ENCODE measurements at places on chromosomes 1 and 21. TPM values are rescaled to one million over a fixed set of nuclear protein-coding genes. Genes with fewer than 3 reads are reported as not detected.

The DFFA gene
- 43.0 TPM for total RNA-seq

The MPZ gene
- total RNA-seq: 0.32 TPM

The SLC44A5 gene
- total RNA-seq: 0.49 TPM

The BEND5 gene
- 0.32 TPM for total RNA-seq

The DCDC2B gene
- total RNA-seq: not detected

The PUSL1 gene
- total RNA-seq: 27.4 TPM

The GRIK3 gene
- total RNA-seq: not detected

The OR2L2 gene
- not detected for total RNA-seq

The DPT gene
- total RNA-seq: 2.4 TPM
